COR-L47 (cell line): ENCODE measurements at places on chromosomes 13 and 19.

- DNase-seq, result no peak
Measured at GRCh38 chr13:38366954-38367645, 17.4 kb downstream of the UFM1 start.

GRCh38 chr13:28313579-28313978, 175.2 kb downstream of the PAN3 start:
- peak; percentile 9 for DNase-seq

- peak; percentile 44 for DNase-seq
Measured at GRCh38 chr19:44512326-44513298, 12.3 kb upstream of the ZNF180 start.

DNA sequence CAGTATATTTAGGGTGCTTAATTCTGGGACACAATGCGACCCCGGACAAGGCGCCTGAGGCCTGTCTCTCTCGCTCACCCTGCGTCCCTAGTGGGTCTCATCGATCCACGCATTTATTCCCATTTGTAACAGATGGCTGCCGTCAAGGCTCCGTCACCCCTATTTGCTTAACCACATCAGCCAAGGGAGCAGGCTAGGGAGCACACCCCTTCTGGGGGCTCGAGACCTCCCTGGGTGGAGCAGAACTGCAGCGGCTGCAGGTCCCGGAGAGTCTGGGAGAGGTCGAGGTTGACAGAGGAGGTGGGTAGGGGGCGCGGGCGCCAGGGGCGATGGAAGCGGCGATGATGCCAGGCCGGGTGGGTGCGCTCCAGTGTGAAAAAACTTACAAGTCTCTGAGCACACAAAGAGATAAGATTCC, 507 bp downstream of the ALG5 start:
- DNase-seq, result no peak

DNA sequence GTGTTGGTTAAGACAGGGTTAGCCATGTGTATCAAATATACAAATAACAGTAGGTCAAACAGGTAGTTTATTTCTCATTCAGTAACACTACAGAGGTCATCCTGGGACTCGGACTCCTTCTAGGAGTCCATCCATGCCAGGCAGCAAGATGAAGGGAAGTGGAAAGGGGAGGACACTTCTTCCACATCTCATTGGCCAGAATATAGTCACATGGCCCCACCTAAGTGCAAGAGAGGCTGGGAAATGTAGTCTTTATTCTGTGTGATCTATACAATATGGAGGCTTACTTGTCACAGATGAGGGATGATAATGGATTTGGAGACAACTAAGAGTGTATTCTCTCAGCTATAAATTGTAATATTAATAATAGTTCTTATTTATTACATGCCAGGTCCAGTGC, 31.1 kb downstream of the RDH8 start:
- DNase-seq, result no peak

DNA sequence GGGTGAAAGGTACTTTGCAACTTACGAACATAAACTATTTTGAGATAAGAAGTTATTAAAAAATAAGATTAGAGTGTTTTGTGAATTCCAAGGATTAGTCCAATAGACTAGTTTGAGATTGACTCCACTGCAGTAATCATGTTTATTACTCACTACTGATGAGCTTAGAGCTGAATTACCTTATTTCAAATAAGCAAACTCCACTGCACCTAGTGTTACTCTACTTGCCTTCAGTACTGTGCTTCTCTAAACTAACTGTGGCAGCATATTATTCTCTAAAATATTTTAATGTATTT, 111.7 kb downstream of the MIPEP start:
- no peak for DNase-seq

DNA sequence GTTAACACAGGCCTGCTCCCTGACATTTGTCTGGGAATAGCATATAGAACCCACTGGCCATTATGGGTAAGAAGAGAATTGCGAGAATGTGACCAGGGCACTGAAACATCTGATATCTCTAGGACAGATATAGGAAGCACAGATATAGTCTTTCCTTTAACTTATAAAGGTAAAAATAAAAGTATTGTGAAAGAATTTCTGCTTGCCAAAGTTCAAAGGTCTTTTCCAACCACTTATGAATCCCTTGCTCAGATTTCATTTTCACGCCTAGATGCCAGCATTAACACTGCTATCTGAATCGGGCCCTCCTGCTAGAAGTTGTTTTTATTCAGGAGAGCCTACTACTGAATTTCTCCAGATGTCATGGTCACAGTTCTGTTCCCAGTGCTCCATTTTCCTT, 27.7 kb downstream of the BBC3 start:
- no peak for DNase-seq

DNA sequence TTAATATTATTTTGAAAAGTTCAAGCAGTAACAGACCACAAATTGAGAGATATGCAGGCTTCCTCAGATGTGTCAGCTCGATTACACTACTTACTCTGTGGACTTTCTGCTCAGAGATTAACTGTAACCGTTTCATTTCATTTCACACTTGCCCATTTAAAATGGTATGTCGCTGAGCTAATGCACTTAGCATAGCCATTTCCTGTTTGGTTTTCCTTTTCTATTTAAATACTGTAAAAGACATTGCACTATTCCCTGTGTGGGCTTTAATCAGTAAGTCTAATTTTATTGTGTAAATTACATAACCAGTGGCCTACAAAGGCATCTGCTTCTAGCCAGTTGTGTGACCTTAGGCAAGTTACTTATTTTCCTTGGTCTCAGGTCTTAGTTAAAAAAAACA, 237.6 kb downstream of the LACC1 start:
- no peak for DNase-seq

DNA sequence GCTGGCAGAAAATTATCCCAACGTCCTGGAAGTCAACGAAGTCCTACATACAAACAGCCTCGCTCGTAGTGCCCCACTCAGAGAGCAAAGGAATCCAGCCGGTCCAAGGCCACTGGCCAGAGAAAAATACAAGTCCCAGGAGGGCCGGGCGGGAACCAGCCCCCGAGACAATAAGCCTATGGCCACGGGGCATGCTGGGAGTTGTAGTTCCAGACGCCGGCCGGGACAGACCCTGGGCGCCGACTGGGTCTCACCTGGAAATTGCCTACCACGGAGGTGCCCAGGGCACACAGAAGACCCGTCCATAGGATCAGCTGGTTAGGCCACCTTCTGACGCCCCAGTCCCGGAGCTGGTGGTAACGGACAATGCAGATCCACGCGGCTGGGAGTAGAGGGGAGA, 5.4 kb downstream of the TMEM150B start:
- no peak for DNase-seq

- DNase-seq, result no peak
Measured at GRCh38 chr13:38670627-38671026, 16.2 kb upstream of the FREM2 start.

GRCh38 chr13:47893527-47893926, 107.5 kb downstream of the SUCLA2 start:
- no peak for DNase-seq

DNA sequence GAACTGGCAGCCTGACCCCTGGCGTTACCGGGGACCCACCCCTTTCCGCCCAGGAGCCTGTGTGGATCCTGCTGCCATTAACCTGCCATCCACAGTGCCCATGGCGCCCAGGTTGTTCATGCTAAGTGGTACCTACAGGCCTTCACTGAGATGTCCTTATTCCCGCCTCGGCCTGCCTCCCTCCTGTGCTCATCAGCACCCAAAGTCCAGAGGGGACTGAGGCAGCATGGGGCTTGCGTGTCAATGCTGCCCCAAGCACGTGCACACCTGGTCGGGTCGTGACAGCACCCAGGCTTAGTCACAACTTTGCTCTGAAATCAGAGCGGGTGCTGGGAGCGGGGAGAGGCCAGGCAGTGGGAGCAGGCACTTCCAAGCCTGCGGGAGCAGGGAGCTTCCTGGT, 3.7 kb upstream of the INTS6 start:
- no peak for DNase-seq

DNA sequence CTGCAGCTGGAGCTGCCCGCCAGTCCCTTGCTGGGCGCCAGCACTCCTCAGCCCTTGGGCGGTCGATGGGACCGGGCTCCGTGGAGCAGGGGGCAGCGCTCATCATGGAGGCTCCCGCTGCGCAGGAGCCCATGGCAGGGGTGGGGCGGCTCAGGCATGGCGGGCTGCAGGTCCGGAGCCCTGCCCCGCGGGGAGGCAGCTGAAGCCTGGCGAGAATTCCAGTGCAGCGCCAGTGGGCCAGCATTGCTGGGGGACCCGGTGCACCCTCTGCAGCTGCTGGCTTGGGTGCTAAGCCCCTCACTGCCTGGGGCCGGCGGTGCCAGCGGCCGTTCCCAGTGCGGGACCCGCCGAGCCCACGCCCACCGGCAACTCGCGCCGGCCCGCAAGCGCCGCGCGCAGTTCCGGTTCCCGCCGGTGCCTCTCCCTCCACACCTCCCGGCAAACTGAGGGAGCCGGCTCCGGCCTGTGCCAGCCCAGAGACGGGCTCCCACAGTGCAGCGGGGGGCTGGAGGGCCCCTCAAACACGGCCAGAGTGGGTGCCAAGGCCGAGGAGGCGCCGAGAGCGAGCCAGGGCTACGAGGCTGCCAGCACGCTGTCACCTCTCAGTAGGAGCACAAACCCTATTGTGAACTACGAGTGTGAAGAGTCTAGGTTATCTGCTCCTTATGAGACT, 687.1 kb downstream of the PCDH17 start:
- no peak for DNase-seq

DNA sequence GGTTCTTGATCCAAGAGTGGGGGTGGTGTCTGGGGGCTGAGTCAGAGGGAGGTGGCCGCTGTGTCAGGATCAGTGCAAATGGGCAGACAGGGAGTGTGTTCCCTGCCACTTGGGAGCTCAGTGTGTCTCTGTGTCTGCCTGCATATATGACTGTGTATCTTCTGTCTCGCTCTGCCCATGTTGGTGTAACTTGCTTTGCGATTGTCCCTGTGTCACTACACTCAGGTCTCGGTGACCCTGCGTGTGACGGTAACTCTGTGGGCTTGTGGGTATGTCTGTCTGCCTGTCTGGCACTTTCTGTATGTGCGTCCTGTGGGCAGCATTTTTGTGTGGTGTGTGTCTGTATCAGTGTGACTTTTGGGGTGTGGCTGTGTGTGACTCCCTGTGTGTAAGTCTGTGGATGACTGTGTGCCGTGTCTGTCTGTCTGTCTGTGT, 8.2 kb upstream of the ERFL start:
- DNase-seq, result no peak

DNA sequence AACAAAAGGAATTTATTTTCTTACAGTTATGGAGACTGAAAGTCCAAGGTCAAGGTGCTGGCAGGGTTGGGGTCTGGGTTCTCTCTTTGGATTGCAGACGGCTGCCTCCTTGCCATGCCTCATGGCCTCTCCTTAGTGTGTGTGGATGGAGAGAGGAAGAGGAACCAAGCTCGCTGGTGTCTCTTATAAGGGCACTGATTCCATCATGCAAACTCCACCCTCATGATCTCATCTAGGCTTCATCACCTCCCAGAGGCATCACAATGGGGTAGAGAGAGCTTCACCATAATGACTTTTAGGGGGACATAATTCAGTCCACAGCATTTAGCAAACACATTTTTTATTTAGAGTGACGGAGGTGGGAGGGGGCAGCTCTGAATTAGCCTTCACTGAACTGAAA, 104.9 kb upstream of the ABCC4 start:
- DNase-seq, result no peak

DNA sequence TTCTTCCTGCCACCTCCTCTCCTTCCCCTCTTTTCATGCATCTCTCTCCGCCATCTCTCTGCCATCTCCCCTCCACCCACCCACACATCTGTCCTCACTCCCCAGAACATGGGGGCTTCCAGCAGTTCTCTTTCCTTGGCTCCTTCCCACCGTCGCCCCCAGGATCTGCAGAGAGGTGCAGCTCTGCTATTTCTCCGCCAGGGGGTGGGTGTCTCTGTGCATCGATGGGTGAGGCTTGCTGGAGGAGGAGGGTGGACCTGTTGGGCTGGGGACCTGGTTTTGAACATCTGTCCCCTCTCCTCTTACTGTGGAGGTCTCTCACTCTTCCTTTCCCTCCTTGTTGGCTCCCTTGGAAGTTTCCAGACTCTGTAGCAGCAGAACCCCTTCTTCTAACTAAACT, 51.7 kb downstream of the MYH14 start:
- no peak for DNase-seq

DNA sequence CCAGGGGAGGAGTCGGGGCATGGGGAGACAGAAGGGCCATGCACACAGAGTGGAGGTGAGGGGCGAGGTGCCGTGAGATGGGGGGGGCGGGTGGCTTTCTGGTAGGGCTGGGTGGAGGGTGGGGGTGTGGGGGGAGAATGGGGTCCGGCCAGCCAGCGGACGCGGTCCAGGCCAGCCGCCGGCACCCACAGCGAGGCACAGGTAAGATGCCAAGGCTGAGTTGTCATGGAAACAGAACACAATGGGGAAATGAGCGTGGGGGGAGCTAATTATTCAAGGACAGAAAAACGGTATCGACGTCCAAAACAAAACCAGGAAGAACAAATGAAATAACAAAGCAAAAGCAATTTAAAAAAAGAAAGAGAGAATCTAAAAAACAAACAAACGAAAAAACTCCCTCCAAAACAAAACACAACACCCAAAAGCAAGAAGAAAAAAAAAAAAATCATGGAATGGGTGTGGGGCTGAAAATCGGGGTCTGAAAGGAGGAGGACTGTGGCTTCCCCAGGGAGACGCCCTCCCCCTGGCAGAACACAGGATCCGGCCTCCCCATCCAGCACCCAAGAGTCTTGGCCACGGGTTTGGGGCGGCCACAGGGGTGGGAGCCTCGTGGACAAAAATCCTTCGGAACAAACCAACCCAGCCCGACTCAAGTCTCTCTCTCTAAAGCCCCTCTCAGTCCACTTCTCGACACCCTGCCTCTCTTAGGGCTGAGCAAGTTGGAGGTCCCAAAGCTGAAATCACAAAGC, 92.5 kb downstream of the PTPRS start:
- peak; percentile 11 for DNase-seq

GRCh38 chr13:43159026-43159461, 135.7 kb downstream of the DNAJC15 start:
- DNase-seq, result peak; percentile 52

GRCh38 chr13:40662866-40663265, 3.6 kb downstream of the FOXO1 start:
- no peak for DNase-seq
